Tracheal epithelial cell (primary cell): ENCODE measurements at places on chromosomes 13 and 19. TPM values are rescaled to one million over a fixed set of nuclear protein-coding genes. Genes with fewer than 3 reads are reported as not detected.

Gene SEMA6B
- under 0.01 and 0.24 TPM in 2 replicates for total RNA-seq

Gene ZNF429
- 6.6 and 7.2 TPM in 2 replicates for total RNA-seq

Gene REEP6
- 4.1 and 4.3 TPM in 2 replicates for total RNA-seq

Gene ERICH6B
- total RNA-seq, result not detected in 2 replicates

Gene FBN3
- not detected in 2 replicates for total RNA-seq

Gene FXYD7
- not detected in 2 replicates for total RNA-seq

Gene RNASEH2A
- total RNA-seq, result 9.2 and 14.7 TPM in 2 replicates

Gene METTL21C
- total RNA-seq, result not detected in 2 replicates

Gene JUNB
- 221 and 311 TPM in 2 replicates for total RNA-seq

Gene CGB5
- 0.24 TPM in 1 of 2 replicates, not detected in the other for total RNA-seq

Gene CEACAM20
- not detected in 2 replicates for total RNA-seq
